CD4-positive, alpha-beta memory T cell (primary cell): ENCODE measurements at places on chromosomes 2 and 18.

DNA sequence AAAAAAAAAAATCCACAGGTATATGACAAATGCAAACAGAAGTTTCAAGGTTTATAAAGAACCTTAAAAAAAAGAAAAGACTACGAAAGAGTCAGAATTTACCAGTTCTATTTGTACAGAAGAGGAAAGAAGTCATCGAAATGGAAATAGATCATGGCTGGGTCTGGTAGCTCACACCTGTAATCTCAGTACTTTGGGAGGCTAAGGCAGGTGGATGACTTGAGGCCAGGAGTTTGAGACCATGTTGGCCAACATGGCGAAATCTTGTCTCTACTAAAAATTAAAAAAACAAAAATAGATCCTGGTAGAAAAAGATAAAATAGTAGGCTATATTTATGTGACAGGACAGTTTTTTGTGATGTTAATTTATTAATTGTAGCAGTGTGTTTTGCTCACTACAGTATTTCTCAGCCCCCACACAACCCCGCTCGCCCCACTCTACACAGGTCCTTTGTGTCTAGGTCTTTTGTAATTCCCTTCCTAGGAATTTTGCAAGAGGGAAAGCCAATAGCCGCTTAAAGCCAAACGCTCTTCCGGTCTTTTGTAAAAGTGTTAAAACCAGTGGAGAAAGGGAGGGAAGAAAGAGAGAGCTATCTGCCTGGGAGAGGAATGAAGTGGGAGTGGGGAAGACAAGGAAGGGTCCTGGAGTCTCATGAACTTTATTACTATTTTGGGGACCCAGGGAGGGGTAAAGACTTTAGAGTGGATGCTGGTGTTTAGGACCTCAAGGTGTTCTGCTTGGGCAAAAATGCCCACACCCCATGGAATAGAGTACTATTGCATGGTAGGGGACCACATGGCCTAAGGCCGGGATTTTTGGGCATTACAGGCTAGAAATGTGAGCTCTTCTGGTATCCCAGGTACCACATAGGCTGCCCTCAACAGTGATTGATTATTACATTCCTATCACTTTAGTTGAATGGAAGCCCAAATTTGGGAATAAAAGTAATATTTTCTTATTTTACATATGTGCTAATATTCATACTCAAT lies 59.4 kb upstream of the XPO1 start:
- H3K36me3 ChIP-seq = no peaks in the 10 kb centered on the region
- H3K4me3 ChIP-seq = no peak overlapping the region
- H3K27me3 ChIP-seq = no peaks in the 10 kb centered on the region
- no peak overlapping the region for H3K27ac ChIP-seq
- H3K4me1 ChIP-seq = no peaks in the 10 kb centered on the region
- DNase-seq = no peak

- no peak overlapping the region for H3K4me3 ChIP-seq
- no peak overlapping the region for H3K27ac ChIP-seq
- no peak for DNase-seq
- H3K36me3 ChIP-seq = no peaks in the 10 kb centered on the region
- H3K4me1 ChIP-seq = no peaks in the 10 kb centered on the region
Observed at GRCh38 chr2:117631152-117631945, 183.1 kb upstream of the DDX18 start.

DNA sequence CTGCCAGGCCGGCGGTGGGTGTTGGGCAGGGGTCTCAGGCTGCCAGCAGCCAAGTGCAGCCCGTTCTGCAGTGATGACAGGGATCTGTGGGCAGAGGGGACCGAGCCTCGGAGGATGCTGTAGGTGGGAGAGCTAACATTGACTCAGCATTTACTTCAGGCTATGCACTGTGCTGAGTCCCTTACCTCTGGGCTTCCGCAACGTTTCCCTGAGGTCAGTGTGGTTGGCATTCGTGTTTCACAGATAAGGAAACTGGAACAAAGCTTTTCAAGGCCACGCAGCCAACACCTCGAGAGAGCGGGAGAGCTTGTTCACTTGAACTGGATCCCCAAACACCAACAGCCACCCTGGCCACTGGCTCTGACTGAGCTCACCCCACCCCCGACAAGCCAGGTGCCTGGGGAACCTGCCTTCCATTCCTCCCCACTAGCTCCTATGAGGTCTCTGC lies 839 bp upstream of the GPR148 start:
- no peaks in the 10 kb centered on the region for H3K27me3 ChIP-seq
- peak; percentile 67 for DNase-seq
- peaks cover 22% of the 10 kb centered on the region for H3K4me1 ChIP-seq
- peak overlapping the region; percentile 80 for H3K27ac ChIP-seq

DNA sequence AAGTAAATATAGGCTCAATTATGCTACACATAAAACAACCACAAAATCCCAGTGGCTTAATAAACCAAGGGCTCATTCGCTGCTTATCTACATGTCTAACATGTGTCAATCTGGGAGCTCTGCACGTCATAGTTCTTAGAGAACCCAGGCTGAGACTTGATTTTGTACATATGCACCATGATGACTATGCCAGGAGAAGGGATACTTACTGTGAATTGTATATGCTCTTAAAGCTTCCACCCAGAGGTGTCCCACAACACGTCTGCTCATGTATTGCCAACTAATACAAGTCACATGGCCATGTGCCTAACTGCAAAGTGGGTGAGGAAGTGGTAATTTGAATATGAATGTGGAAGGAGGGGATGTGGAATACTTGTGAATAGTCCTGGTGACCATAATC lies 262.1 kb downstream of the CPS1 start:
- H3K4me1 ChIP-seq = no peaks in the 10 kb centered on the region
- H3K4me3 ChIP-seq = no peak overlapping the region
- no peaks in the 10 kb centered on the region for H3K36me3 ChIP-seq
- DNase-seq = no peak

- no peak overlapping the region for H3K4me3 ChIP-seq
- H3K36me3 ChIP-seq = no peaks in the 10 kb centered on the region
- DNase-seq = no peak
- H3K27me3 ChIP-seq = no peaks in the 10 kb centered on the region
Observed at GRCh38 chr2:152466980-152467676, 132.2 kb downstream of the FMNL2 start.

GRCh38 chr2:80303006-80303908 lies 1.3 kb downstream of the LRRTM1 start:
- no peak overlapping the region for H3K4me3 ChIP-seq
- no peak overlapping the region for H3K27ac ChIP-seq
- H3K4me1 ChIP-seq = no peaks in the 10 kb centered on the region
- H3K27me3 ChIP-seq = no peaks in the 10 kb centered on the region
- no peak for DNase-seq

DNA sequence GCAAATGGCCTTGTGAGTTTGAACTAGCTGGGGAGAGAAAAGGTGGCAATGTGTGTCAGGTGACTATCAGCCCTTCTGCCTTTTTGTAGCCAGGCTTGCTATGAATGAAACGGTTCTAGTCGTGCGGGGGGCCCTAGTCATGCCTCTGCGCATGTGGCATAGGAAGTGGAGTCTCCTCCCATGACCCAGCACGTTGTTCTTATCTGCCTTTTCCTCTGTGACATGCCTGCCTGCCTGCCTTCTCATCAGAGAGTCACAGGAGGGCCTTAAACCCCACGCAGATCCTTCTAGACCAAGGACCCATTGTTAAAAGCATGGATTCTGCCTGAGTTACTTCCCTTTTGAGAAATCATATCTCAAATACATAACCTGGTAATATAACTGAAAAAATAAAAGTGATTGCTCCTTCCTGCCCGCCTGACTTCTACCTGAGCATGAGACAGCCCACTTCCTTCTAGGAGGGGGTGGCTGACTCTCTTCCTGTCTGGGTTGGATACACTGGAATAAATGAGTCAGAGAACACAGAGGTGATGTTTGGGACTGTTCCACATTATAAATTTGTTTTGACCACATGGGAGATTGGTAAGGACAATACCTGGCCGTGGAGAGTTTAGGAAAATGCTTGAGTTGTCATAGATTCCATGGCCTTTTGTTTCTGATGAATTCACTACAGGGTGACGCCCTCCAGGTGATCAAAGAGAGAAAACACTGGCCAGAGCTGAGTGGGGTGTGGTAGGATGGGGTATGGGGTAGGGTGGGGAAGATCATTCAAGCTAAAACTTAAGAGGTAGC lies 49.8 kb downstream of the FBLN7 start:
- peak; percentile 87 for DNase-seq
- peak overlapping the region; percentile 30 for H3K4me3 ChIP-seq
- no peaks in the 10 kb centered on the region for H3K27me3 ChIP-seq
- peaks cover 91% of the 10 kb centered on the region for H3K4me1 ChIP-seq
- H3K36me3 ChIP-seq = peaks cover 4% of the 10 kb centered on the region

GRCh38 chr2:175054340-175054739 lies 49.2 kb upstream of the CHN1 start:
- H3K4me3 ChIP-seq = no peak overlapping the region
- H3K36me3 ChIP-seq = no peaks in the 10 kb centered on the region
- H3K27me3 ChIP-seq = no peaks in the 10 kb centered on the region
- H3K27ac ChIP-seq = no peak overlapping the region
- H3K4me1 ChIP-seq = no peaks in the 10 kb centered on the region

GRCh38 chr2:76980067-76980787 lies 541.9 kb downstream of the LRRTM4 start:
- H3K27me3 ChIP-seq = no peaks in the 10 kb centered on the region
- no peak for DNase-seq
- H3K27ac ChIP-seq = no peak overlapping the region

DNA sequence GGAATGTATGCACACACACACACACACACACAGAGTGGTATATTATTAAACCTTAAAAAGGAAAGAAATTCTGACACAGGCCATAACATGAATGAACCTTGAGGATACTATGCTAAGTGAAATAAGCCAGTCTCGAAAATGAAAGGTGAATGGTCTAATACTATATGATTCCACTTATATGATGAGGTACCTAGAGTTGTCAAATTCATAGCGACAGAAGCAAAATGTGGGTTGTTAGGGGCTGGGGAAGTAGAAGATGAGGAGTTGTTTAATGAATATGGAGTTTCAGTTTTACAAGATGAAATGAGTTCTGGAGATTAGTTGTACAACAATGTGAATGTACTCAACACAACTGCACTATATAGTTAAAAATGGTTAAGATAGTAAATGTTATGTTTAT lies 118.1 kb downstream of the ABCA12 start:
- H3K27me3 ChIP-seq = no peaks in the 10 kb centered on the region
- no peaks in the 10 kb centered on the region for H3K4me1 ChIP-seq
- H3K4me3 ChIP-seq = no peak overlapping the region
- H3K36me3 ChIP-seq = no peaks in the 10 kb centered on the region

- no peak overlapping the region for H3K4me3 ChIP-seq
- no peaks in the 10 kb centered on the region for H3K27me3 ChIP-seq
- no peaks in the 10 kb centered on the region for H3K4me1 ChIP-seq
- no peak overlapping the region for H3K27ac ChIP-seq
- H3K36me3 ChIP-seq = no peaks in the 10 kb centered on the region
- no peak for DNase-seq
Observed at GRCh38 chr2:21270083-21270491, 146.3 kb downstream of the TDRD15 start.

DNA sequence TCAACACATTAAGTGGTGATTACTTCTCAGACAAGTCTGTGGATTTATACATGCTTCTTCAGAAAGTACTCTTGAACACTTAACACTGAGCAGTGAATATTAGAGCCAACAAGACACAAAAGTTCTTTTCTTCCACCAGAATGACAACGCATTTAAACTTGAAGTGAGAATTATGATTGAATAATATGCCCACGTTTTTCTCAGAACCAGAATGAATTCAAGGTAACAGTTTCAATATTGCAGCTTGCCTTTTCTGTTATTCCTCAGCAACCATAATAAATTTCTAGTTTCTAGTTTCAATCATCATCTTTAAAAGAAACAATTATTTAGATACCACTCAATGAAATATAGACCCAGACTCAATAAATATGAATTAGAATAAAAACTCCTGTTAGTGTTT lies 547.0 kb downstream of the NUP35 start:
- no peaks in the 10 kb centered on the region for H3K36me3 ChIP-seq
- DNase-seq = no peak
- no peak overlapping the region for H3K27ac ChIP-seq
- no peaks in the 10 kb centered on the region for H3K4me1 ChIP-seq
- H3K27me3 ChIP-seq = no peaks in the 10 kb centered on the region

GRCh38 chr2:19536136-19536535 lies 177.7 kb upstream of the OSR1 start:
- no peak overlapping the region for H3K4me3 ChIP-seq
- no peak overlapping the region for H3K27ac ChIP-seq
- no peaks in the 10 kb centered on the region for H3K4me1 ChIP-seq

DNA sequence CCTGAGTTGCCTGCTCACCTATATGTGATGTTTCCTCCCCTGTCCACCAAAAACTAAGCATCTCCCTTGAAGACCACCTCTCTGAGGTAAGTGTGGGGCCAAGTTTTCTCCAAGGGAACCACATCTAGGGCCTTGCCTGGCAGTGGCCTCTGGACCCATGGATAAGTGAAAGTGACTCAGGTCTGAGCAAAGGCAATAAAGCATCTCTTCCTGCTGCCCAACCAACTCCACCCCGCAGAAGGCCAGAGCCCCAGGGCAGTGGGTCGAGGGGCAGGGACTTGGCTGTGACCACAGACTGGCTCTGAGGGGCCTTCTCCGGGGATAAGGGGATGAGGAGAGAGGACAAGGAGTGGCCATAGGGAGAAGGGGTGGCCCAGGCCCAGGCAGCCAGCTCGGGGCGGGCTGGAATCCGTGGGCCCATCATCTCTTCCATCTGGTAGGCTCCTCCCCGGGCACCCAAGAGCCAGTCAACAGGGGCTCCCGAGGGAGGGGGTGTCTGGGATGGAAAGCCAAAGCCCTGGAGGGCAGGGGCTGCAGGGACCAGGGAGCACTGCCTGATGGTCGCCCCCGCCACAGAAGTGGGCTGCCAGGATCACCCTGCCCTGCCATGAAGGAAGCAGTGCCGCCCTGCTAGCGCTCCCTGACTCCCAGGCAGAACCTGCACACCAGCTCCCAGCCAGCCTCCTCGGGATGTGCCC lies 33.4 kb downstream of the EMX1 start:
- H3K27ac ChIP-seq = no peak overlapping the region
- no peaks in the 10 kb centered on the region for H3K27me3 ChIP-seq
- no peak overlapping the region for H3K4me3 ChIP-seq
- no peak for DNase-seq
- H3K36me3 ChIP-seq = no peaks in the 10 kb centered on the region

- DNase-seq = peak; percentile 45
- peaks cover 72% of the 10 kb centered on the region for H3K4me1 ChIP-seq
- H3K27ac ChIP-seq = peak overlapping the region; percentile 87
- no peaks in the 10 kb centered on the region for H3K36me3 ChIP-seq
- no peaks in the 10 kb centered on the region for H3K27me3 ChIP-seq
- no peak overlapping the region for H3K4me3 ChIP-seq
Observed at GRCh38 chr18:79402977-79403722, 7.4 kb downstream of the NFATC1 start.

DNA sequence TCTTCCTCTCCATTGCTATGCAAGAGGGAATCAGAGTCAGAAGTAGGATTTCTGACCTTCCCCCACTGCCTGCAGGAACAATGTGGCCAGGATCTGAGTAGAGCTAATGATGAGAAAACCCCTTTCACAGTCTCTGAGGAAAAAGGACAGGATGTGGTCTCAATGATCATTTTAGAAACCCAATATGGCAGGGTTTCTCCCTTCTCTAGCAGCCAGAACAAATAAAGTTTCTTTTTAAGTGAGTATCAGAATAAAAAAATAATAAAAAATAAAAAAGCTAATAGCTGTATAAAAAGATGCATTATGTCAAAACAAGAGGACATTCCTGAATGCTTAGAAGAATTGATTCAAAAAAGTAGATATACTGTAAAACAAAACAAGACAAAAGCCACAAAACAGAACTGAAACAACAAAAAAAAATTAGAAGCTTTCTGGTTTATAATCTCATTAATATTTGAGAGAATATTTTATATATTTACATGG lies 1124.9 kb upstream of the ZEB2 start:
- no peaks in the 10 kb centered on the region for H3K36me3 ChIP-seq
- H3K4me3 ChIP-seq = no peak overlapping the region
- H3K4me1 ChIP-seq = no peaks in the 10 kb centered on the region
- no peaks in the 10 kb centered on the region for H3K27me3 ChIP-seq
- no peak for DNase-seq

- H3K4me1 ChIP-seq = peaks cover 13% of the 10 kb centered on the region
- H3K27ac ChIP-seq = no peak overlapping the region
- DNase-seq = no peak
- H3K4me3 ChIP-seq = no peak overlapping the region
Observed at GRCh38 chr18:9330419-9330818, 4.2 kb upstream of the TWSG1 start.
